ENCODE measurements at places on chromosomes 7 and 10. TPM values are rescaled to one million over a fixed set of nuclear protein-coding genes. Genes with fewer than 3 reads are reported as not detected.

COG5 gene
- 43.9 TPM for total RNA-seq

MALRD1 gene
- 0.40 TPM for total RNA-seq

NOM1 gene
- total RNA-seq, result 13.0 TPM

SPDYE11 gene
- total RNA-seq, result not detected

SPDYE9 gene
- total RNA-seq, result not detected

DNA sequence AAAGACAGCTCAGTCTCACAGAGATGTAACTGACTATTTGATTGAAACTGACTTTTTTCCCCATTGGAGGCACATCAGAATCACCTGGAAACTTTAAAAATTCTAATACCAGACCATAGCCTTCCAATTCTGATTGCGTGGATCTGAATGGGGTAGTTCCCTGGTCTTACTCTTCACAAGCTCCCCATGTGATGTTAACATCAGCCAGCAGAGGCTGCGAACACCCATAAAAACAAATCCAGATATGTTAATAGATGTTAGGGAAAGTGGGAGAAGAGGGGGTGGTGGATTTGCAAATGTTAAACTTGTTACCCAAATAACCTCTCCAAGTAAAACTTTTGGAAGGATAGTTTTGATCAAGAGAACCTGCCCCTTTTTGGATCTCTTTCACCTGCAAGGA lies 1133.4 kb downstream of the CNTNAP2 start:
- DNase-seq, result no peak

DNA sequence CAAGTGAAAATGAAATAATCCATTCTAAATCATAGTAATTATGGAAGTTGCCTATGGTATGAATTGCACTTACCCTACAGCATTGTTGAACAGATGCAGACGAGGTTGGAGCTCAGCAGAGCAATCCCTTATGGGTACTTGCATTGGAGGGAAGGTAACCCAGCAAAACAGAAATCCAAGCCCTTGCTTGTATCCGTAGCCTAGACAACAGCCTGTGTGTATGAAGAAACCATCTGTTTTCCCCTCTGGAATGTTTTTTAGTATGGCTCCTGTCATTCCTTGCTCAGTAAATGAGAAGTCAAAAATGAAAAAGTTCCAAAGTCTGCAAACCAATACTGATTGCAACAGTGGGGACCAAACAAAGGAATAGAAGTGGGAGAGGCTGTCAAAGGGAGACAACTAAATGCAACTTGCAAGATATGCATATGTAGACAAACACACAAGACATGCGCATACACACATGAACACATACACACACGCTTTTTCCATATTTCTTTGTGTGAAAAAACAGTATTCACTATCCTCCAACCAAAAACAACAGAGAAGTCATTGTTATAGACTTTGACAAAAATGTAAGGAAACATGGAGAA lies 260.8 kb downstream of the DYNC1I1 start:
- no peak for DNase-seq

DNA sequence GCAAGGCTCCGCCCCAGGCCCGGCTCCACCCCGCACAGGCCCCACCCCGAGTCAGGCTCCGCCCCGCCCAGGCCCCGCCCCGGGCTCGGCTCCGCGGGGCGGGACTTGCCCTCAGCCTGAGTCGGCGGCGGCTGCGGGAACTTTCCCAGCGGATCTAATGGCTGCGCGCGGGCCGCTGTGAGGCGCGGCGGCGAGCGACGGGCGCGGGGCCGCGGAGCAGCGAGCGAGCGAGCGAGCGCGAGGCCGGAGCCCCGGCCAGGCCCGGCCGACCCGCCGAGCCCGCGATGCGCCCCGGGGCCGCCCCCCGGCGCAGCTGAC lies at the start of gene INPP5A:
TSS of gene INPP5A (plus strand) at position 104 of the 318 bp plus-strand sequence. CDS start 310 bp downstream, outside the sequence.
- DNase-seq, result no peak

DNA sequence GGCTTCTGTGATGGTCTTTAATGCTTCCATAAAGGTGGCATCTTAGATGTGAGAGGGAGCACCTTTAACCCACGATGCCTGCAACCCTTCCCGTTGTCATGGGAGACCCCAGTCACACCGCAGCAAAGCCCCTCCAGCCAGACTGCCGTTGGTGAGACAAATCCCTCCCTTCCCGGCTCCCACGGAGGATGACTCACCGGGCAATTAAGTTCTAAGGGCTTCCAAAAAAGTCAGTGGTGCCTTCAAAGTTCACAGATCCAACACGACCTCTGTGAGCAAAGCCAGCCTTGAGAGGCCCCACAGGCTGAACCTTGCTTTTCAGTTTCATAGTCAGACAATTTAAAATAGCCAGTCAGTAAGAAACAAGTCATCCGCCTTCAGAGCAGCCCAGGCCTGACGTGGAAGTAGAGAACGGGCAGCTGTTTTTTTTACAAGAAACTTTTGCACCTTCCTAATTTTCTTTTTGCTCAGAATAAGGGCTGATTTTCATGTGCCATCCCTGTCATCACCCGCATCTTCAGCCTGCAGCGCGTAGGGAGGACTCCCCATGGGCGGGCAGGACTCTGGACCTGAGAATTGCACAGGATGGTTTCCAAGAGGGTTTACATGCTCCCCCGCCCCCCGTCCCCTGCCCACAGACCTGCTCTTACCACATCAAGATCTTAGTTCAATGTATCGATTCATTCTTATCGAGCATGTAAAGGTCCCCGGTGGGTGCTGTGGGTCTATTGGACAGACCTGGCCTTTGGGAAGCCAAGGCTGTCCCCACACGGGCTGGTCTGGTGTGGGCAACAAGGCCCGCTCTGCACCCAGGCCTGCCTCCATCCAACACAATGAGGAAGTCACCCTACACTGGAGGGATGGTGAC lies 333.9 kb downstream of the DNAJB6 start:
- peak; percentile 73 for DNase-seq

DNA sequence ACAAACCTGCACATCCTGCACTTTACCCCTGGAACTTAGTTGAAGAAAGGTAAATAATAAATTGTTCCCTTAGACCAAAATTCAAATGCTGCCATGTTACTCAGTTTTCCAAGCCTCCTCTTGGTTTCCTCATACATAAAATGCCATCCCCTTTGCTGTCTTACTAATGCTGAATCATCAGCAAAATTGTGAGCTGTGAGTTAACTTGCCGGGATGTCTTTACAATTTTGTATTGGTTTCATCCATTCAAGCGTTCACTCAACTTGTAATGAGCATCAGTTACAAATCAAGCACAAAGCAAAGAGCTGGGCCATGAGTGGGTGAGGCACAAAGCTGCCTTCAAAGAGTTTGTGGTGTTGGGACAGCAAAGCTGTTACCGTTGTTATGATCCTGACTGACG lies 395.8 kb upstream of the ZMIZ1 start:
- no peak for DNase-seq

Measured in cardiac septum (tissue), 1 donor.